ENCODE measurements at places on chromosomes 1 and 21.
A peak's percentile ranks its signal among the peaks of the same experiment; 100 is the strongest.

- DNase-seq: no peak
Observed at GRCh38 chr1:156705321-156705917, at the start of gene CRABP2. CRABP2 (minus strand) TSS chr1:156705583; CDS start chr1:156705446, 137 bp downstream.

DNA sequence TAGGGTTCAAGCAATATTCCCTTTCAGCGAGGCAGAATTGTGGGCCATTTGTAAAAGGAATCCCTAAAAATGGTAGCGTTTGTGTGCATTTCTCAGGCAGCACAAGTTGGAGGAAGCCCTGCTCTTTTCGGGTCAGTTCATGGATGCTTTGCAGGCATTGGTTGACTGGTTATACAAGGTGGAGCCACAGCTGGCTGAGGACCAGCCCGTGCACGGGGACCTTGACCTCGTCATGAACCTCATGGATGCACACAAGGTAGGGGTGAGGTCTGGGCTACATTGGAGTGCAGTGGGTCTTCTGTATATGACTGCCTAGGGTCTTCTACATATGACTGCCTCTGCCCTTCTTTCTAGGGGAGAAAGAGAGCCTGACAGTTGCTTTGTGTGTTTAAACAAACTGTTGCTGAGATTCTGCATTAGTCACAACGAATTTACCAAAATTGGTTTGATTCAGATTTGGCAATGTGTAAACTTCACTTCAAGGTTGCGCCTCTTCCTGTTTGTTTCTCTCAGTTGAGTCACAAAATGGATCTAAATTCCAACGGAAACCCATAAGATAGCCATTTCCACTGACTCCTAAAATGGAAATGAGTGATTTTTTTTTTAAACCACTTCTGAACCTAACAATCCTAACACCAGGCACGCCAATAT is 40.4 kb upstream of the BMP8A start:
- no peak for DNase-seq

- no peak for DNase-seq
Observed at GRCh38 chr1:67061266-67061665, 7.3 kb upstream of the SLC35D1 start.

DNA sequence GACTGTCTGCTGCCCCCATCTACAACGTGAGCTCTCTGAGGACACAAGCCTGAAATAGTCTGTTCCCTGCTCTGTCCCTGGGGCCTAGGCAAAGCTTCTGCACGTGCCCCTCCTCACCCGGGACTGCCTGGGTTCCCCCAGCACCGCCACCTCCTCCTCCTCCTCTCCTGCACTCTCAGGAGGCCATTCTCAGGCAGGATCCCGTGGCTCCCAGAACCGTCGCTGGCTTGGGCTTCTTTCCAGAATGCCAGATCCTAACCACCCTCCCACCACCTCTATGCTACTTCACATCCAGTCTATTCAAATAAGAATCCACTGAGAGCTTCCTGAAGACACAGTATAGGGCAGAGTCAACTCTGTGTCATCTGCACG is 11.2 kb downstream of the NPHP4 start:
- DNase-seq: no peak

GRCh38 chr1:62493656-62494055 is 56.8 kb downstream of the USP1 start:
- DNase-seq: no peak

DNA sequence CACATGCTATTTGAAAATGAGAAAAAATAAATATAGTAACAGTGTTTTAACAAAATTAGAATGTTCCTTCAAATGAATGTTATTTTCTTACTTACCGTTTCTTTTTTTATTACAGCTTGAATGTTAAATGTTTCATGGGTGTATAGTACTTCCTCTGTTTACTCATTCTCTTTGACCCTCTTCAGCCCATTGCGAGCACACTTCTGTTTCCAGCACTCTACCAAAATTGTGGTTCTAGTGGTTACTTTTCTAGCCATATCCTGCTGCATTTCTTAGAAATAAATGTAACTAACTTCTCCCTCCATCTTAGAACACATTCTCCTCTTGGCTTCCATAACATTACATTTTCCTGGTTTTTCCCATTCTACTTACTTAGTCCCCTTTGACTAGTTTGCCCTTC is 190.0 kb upstream of the C1orf105 start:
- no peak for DNase-seq

GRCh38 chr1:19514391-19514831 is 29.1 kb upstream of the CAPZB start:
- DNase-seq: no peak

GRCh38 chr1:31036749-31037500 is 28.6 kb downstream of the PUM1 start:
- DNase-seq: no peak

DNA sequence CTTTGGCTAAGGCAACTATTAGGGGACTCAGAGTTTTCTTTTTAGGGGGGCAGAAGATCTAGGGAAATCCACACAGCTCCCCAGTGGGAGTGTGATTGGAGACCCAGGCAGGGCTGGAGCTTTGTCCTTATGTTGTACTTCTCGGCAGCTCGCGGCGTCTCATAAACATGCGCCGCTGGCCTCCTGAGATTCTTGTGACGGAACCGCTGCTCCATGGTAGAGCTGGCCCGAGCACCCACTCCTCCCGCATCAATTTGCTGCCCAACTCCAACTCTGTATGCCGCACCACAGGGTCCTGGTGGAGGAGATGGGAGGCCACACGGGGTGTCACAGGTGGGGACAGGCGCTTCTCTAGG is 143.9 kb downstream of the GALNT2 start:
- no peak for DNase-seq

DNA sequence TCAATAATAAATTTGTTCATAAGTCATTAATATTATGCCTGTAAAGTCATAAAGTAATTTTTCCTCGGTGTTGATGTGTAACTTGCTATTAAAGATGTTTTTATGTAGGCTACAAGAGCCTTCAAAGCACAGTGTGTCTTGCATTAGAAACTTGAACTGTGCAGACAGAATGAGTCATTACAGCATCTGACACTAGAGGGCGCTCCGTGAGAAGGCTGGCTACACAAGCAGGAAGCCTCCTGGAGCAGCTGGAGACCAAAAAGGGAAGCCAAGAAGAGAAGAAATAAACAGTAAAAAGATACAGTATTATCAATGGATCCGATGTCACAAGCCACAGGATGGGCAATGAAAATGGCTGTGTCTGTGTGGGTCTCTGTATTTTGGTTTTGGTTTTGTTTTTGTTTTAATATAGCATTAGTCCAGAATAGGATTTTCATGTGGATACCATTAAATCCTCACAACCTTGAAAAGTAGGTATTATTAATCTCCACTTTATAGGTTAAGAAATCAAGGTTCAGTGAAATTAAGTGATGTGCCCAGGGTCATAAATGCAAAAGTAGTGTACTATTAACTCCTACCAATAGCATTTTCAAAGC is 16.1 kb upstream of the LRRC8D start:
- peak; percentile 60 for DNase-seq

GRCh38 chr21:35026153-35026500 is 23.0 kb downstream of the RUNX1 start:
- no peak for DNase-seq

GRCh38 chr1:165426745-165427144 is 18.2 kb downstream of the RXRG start:
- DNase-seq: no peak

GRCh38 chr21:26588446-26588845 is 15.4 kb upstream of the CYYR1 start:
- no peak for DNase-seq

DNA sequence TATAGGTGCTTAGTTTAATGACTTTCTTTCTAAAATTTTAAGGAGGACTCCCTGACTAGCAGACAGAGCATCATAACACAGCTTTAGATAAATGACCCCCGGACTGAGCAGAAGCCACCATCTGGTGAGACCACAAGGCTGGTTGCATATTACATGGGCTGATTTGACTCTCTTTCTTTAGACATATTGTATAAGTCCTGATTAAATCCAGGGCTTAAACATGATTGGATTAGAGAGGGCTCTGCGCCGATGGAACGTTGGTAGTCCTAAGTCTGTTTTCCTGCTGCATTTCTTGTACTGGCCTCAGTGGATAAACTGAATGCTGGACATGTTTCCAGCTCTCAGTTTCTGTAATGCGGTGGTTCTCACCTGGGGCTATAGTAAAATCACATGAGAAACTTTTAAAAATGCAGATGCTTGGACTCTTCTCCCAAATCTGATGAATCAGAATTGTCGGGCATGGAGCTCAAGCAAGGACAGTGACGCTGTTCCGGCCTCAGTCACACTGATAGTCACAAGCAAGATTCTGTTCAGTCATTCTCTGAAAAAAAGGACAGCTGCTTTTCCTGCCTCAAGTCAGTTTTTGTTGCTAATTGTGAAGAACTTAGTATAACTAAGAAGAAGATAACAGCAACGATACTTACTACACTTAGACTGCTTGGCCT is 16.6 kb downstream of the DDI2 start:
- DNase-seq: no peak

- DNase-seq: no peak
Observed at GRCh38 chr1:17348593-17349234, 23.3 kb upstream of the PADI6 start.

DNA sequence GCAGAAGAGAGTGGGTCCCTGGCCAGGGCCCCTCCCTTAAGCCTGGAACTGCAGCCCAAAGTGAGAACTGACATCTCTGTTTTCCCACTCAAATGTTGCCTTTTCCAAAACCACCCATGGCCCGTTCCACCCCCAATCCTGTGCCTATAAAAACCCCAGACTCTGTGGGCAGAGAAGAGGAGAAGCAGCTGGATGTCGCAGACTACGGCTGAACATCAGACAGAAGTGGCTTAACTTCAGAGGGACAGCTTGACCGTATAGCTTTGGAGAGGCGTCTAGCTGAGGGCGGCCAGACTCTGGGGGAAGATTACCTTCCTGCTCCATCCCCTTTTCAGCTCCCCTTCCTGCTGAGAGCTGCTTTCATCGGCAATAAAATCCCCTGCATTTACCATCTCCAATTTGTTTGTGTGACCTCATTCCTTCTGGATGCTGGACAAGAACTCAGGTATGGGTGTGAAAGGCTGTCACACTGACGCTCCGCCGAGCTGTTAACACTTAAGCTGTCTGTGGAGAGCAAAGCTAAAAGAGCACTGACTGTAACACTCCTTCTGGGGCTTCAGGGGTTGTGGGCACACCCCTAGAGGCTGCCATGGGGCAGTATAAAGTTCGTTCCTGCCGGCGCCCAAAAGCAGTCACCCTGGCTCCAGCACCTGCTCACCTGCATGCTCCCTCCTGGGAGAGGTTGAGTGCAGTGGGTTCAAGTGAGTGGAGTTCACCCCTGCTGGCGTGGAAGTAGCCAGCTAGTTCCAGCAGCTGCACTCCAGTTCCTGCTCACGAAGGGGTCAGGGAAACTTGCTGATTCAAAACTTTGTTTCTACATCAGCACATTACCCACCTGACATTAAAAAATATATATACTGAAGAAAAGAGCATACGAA is 19.6 kb upstream of the ERO1B start:
- DNase-seq: no peak

DNA sequence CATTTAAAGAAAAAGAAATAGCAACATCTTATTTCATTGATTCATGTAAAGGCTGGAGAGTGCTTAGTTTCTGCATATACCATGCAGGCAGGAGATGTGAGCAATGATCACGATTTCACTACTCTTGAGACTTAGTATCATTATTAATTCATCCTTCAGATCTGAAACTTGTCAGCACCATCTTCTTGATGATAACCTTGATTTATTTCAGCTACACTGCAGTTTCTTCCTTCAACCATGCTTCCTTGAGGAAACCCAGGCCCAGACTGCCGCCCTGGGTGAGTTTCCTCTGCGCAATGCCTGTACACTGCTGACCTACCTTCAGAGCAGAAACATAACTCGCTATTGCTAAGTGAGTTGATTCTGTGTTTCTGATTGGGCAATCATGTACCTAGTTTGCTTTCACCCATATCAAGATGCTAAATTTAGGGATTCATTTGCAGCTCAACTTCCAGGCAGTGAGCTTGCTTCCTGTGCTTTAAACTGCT is 13.5 kb upstream of the BCL10 start:
- DNase-seq: no peak

GRCh38 chr1:183070923-183071618 is 47.9 kb downstream of the LAMC1 start:
- DNase-seq: no peak

GRCh38 chr1:99737016-99737415 is 29.4 kb downstream of the FRRS1 start:
- DNase-seq: peak; percentile 22

GRCh38 chr1:212301580-212301979 is 16.4 kb downstream of the PPP2R5A start:
- no peak for DNase-seq

GRCh38 chr1:73953586-73953985 is 244.4 kb downstream of the LRRIQ3 start:
- no peak for DNase-seq

GRCh38 chr1:244969355-244970235 is 105.3 kb upstream of the HNRNPU start:
- DNase-seq: peak; percentile 68

DNA sequence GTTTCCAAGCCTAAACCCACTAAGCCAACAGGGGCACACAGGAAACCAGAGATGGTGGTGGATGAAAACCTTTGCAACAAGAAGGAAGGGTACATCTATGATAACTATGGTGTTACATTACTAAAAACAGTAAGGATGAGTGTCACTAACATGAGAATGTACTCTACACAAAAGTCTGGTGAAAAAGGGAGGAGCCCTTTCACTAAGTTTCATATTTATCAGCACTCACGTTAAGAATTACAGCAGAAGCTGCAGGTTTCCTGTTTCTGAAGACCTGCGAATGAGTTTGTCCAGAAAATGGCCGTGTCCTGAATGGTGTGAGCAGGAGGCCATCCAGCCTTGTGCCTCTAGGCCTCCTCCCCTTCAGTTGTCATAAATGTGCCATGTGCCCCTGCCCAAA is 17.8 kb downstream of the ABCG1 start:
- DNase-seq: no peak

DNA sequence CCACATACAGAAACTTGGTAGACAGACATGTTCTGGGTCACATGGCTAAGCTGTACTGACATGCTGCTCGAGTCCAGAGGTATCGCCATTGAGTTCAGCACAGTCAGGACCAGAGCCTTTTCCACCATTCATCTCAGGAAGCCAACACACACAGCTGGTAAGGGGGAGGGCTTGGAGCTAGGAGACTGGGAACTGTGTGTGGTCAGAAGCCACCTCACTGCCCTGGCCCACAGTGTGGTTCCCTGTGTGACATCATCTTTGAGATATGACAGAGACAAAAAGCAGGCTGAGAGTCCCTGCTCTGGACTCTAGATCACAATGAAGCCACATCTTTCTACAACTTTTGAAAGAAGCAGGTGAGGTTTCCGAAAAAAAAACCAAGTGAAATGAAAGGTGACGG is 107.2 kb downstream of the SIM2 start:
- no peak for DNase-seq

All from DMS 273 treated with DMSO at 0.1 percent for 48 hours (cell line).